Retina (tissue), 1 donor: ENCODE measurements at places on chromosomes 11 and 22.

DNA sequence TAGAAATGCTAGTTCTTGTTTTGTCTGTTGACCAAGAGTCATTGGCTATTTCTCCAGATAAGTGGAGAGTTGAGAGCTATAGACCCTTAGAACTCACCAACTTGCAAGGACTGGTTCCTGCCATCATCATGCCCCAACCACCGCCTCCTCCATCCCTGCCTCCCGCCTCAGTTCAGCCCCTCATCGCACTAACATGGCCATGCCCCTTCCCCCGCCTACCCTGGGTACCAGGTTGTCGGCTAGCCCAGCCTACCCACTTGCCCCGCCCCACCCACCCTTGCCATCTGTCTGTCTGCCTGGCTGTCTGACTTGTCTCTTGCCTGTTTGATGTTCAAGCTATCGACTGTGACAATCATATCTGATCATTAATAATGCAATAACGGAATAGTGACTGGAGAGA is 154.1 kb downstream of the TRIM29 start:
- DNase-seq: no peak

DNA sequence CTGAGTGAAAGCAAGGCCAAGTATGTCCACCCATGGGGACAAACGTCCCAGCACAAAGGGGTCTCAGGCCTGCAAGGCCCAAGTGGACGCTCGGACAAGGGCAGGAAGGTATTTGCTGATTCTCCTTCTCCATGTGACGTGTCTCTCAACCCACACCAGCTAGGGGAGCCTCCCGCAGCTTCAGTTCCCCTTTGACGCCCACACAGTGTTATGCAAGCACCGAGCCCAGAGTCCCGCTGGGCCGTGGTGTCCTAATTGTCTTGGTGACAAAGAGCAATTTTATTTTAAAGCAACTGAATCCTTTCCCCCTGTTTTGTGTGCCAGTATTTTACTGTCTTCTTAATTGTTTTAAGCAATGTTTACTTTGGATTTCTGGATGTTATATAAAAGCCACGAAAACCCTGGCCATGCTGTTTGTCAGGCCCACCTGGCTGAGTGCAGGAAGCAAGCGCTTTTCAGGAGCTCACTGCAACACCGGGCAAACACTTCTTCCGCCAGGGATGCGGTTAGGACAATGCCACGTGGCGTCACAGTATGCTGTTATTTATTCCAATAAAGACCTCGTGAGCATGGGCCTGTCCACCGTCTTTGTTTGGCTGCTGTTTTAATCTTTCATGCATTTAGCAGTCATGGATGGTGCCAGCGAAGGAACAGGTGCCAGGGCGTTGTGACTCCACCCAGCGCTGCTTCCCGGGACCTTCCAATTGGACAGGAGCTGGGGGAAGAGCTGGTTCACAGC is 8.2 kb upstream of the PARVG start:
- DNase-seq: no peak

DNA sequence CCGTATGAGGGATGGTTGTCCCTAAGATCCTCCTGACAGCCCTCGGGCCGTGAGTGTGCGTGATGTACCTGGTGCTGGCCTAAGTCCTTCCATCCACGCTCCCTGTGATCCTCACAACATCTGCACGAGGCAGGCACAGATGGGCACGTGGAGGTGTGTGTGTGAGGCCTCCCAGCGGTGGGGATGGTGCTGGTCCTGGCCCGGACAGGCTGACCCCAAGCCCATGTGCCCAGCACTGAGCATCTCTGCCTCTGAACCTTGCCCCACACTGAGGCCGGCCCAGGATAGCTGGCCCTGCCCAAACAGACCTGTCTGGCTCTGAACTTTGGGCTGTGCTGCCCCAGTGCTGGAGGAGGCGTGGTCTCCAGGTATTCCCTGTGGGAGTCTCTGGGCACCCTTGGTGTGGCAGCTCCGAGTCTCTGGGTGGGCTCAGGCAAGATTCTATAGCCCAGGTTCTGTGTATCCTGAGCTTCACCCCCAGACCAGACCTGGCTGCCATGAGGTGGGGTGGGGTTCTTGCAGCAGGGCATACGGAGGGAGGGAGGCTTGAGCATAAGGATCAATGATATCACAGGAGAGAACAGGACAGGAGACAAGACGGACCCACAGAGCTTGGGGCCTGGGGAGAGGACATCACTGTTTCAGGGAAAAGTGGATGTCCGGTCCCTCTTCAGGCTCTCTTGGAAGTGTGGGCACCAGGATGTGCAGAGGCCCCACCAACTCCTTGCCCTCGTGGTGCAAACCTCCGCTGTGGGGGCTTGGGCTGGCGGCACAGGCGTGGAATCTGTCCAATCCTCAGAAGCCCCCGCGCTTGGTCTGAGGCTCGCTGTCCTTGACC is 881.8 kb downstream of the BRD1 start:
- no peak for DNase-seq

GRCh38 chr11:109838026-109838425 is 255.2 kb upstream of the ZC3H12C start:
- DNase-seq: no peak

DNA sequence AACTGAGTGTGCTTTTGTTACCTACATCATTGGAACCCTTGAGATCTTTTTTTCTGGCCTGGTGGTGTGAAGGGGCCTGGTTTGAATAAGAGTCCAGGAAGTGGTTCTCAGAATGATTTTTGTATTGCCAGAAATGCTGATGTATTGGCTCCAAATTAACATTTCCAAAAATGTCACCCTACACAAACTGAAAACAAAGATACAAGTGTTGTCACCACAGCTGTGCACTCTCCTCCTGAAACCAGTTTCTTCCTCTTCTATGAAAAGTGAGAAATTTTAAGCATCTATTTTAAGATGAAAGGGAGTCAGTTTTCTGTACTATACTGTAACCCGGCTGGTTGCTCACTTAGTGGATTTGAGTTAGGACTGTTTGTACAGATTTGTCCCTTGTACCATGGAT is 218.8 kb downstream of the PGR start:
- DNase-seq: no peak

DNA sequence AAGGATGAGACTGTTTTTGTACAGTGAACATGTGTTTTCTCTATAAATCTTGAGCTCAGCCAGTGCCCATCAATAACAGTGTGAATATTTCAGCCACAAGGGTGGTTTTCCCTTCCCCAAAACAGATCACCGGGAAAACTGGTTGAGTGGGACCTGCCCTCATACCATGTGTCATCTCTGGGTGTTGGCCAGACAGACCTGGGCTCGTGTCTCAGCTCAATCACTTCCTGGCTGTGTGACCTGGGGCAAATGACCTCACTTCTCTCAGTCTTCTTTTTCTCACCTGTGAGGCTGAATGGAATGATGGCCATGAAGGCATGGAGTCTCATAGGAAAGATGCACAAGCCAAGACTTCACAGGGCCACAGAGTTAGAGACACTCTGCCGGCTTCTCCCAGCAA is 74.7 kb downstream of the COMMD9 start:
- DNase-seq: no peak
